CD4-positive, alpha-beta T cell treated with Interleukin-4 for 4 hours (primary cell): ENCODE measurements at places on chromosomes 6 and 20.

DNA sequence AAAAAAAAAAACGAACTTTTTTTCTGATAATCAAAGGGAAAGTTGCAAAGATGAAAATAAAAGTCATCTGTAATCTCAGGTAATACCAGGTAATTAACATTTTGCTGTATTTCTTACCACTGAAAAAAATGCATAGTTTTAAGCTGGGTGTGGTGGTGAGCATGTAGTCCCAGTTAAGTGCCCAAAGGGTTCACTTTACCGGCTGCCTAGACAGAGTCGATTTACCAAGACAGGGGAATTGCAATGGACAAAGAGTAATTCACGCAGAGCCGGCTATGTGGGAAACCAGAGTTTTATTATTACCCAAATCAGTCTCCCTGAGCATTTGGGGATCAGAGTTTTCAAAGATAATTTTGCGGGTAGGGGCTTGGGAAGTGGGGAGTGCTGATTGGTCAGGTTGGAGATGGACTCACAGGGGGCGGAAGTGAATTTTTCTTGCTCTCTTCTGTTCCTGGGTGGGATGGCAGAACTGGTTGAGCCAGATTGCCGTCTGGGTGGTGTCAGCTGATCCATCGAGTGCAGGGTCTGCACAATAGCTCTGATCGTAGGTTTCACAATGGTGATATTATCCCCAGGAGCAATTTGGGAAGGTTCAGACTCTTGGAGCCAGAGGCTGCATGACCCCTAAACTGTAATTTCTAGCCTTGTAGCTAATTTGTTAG lies 51.9 kb downstream of the RPF2 start:
- DNase-seq = no peak

- no peak for DNase-seq
Observed at GRCh38 chr20:16459019-16459700, 114.1 kb downstream of the KIF16B start.

GRCh38 chr20:21437816-21438215 lies 40.5 kb upstream of the NKX2-4 start:
- no peak for DNase-seq

DNA sequence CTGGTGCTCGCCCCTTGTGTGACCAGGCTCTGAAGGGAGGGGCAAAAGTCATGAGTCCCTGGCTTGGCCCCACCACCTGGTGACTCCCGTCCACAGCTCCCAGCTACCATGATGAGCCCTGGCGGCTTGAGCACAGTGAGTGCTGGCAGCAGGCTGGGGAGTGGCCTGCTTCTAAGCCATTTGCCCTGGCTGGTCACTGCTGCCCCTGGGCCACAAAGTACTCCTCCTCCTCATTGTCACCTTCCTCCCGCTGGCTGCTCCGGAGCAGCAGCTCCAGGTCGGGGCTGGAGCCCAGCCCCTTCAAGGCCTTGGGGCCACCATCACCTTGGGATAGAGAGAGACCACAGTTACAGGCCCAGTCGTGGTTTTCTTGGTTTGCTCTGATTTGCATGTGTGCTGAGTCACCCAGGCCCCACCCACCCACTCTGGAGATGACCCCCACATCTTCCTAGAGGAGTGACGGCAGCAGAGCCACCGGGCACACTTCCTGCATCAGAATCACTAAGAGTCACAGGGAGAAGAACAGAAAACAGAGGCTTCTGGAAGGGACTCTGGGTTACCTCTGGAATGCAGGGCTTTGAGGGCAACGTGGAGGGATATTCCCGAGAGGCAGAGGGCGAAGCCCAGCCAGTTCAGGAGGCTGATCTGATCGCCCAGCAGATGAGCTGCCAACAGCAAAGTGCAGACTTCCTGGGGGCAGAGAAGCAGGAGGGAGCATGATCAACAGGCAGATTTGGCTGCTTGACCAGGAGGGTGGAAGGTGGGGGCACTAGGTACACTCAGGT lies 42.1 kb upstream of the CDH22 start:
- no peak for DNase-seq
